CD4-positive, alpha-beta T cell treated with Interleukin-2 at 100 ng/mL for 4 hours (primary cell): ENCODE measurements at places on chromosomes 2 and 18.

DNA sequence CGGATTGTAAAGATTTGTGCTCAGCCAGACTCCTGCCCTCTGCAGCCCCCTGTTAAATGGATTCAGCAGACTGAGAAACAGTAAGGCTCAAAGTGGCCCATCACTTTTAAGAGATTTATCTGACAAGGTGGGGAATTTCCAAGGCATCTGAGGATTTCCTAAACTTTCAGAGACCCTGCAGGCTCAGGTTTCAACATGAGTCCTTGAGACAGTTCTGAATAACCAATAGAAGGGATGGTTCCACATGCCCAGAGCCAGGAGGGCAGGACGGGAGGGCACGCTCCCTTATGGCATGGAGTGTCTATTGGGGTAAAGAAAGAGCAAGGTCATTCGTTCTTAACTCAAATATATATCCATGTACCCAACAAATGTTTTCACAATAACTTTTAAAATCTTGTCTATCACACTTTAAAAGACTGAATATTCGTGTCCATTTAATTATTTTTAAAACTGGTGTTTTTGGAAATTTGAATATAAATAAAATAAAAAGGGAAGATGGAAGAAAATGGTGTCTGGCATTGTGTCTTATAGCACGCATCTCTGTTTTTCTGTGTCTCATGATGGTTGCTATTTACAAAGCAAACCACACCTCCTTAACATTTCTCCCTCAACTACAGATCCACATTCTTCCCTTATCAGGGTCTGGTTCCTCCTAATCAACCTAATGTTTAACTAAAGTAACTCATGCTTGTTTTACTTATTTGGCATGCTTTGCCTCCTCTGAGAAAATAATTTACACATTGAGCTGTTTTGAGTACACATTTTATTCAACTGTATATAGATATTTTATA is 56.0 kb upstream of the DSG1 start:
- DNase-seq: no peak

DNA sequence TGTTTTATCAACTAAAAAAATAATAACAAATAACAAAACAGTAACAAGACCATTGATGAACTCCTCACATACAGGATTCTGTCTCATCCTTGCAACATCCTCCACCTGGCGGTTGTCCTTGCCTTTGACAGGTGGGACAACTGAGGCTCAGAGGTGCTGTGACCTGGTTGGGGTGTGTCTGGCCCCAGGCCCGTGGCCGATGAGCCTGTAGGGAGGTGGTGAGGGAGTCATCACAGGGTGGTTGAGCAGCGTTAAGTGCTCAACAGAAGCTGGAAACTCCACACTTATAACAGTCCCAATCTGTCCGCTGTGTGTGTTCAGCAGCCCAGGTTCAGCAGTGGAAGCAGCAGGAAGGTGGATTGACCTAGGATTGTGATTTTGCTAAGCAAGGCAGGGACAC is 131.6 kb upstream of the RAB12 start:
- DNase-seq: no peak

- no peak for DNase-seq
Measured at GRCh38 chr18:12750715-12751502, 48.1 kb downstream of the PSMG2 start.

DNA sequence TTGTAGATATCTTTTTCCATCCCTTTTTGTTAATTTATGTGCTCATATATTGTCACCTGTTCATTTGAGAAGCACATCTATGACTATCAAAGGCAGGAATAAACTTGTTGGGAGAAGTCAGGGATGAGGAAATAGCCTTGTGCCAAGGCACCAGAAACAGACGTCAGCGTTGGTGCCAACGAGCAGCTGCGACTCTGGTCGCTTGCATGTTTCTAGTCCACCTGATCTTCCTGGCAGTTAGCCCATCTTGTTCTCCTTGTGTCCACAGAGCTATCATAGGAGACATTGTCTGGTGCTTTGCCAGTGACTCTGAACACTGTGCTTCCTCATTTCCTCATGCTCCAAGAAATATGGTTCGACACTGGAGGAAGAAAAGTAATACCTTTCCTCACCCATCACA is 374.4 kb downstream of the PTPRM start:
- no peak for DNase-seq

DNA sequence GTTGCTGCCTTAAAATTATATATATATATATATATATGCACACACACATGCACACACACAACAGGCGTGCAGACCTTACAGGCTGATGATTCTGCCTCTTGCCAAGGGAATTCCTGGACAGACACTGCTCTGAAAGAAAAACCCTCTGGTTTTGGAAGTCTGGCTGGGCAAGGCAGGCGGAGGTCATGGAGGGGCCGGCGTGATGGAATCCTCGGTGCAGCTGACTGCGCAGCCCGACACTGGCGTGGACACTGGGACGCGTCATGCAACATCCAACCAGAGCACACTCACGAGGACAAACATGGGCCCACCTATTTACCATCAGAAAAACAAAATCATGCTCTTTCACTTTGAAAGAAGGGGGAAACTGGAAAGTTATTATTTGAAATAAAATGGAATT is 235.3 kb downstream of the ZNF516 start:
- DNase-seq: no peak

GRCh38 chr18:35578481-35578880 is 3.1 kb upstream of the GALNT1 start:
- DNase-seq: no peak

- no peak for DNase-seq
Measured at GRCh38 chr2:60175290-60175689, 378.2 kb downstream of the BCL11A start.

- no peak for DNase-seq
Measured at GRCh38 chr18:52339891-52340371, at the start of gene DCC. Gene DCC, plus strand, starts transcription at chr18:52340197. Its CDS starts 591 bp downstream, at chr18:52340788.

- no peak for DNase-seq
Measured at GRCh38 chr18:22709288-22710060, 223.7 kb upstream of the RBBP8 start.

DNA sequence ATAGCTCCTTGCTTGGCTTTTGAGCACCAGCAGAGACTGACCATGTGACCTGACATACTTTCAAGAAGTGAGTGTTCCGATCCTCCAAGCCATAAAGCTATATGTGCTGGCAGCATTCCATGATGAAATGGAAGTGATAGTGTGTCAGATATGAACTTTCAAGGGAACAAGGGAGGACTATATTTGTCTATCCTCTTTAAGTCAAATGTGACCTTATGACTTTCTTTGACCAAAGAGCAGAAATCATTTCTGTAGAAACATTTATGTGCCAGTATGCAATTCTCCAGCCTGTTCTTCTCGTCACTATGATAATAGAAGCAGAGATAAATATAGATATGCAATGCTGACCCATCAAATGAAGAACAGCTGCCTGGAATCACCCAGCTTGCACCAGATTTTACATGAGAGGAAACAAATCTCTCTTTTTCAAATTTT is 14.4 kb downstream of the HYCC2 start:
- DNase-seq: no peak

GRCh38 chr18:68494802-68495581 is 219.9 kb downstream of the TMX3 start:
- DNase-seq: no peak

DNA sequence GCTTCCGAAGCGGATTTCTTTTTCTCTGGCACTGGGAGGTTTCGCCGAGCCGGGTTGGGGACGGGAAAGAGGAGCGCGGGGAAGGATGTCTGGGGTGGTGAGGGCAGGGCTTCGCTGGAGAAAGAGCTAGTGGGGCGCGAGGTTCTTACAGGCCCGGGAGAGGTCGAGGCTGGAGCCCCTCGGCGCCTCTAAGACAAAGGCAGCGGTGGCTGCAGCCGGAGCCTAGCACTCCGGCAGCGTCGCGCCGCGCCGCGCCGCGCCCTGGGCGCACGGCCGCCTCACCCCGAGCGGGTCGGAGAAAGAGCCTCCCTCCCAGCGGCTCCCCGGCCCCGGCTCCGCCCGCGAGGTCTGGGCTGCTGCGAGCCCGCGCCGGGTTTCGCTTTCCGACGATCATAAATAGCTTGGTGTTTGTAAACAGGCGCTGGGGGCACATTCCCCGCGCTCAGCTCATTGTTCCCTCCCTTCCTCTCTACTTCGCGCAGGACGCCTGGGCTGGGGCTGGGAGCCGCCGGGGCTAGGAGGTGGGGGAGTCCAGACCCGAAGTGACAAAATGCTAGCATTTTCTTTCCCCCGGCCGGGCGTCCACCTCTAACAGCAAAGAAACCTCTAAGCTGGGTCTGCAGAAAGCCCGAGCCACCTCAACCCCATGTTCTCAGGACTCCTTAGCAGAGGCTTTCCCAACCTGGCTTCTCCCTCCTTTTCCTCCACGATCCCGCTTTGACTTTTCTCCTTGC is 813 bp upstream of the MEIS1 start:
- no peak for DNase-seq

DNA sequence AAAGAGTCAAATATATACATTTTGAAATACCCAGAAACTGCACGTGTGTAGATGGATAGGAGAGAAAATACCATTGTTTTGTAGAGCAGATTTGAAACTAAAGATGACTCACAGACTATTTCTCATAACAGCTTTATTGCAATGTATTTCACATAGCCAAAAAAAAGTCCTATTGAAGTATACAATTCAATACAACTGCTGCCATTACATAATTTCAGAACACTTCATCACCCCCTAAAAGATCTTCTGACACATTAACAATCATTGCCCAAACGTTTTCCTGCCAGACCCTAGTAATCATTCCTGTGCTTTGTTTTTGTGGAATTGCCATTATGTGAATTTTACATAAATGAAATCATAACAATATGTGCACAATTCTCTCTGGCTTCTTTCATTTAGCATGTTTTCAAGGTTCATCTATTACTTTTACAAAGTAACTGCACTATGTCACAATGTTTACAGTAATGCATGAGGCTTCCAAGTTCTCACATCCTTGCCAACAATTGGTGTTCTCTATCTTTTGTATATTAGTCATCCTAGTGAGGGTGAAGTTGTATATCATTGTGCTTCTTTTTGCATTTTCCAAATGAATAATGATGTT is 378.6 kb upstream of the CWC22 start:
- DNase-seq: no peak

DNA sequence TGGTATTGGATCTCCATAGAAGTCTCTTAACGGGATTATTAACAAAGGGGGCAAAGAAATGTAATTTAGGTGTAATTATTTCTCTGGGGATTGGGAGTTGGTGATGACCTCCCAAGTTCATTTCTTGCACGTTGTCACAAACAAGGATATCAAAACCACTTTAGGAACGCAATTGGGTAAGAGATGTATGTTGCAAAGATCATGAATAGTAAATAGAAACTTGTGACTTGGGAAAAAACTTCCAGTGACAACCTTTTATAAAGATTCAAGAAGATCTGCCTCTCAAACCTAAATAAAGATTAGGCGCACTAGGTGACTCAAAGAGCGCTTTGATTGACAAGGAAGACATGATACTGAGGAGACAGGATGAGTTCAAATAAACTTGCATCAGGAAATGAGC is 127.8 kb upstream of the TRIB2 start:
- DNase-seq: no peak

DNA sequence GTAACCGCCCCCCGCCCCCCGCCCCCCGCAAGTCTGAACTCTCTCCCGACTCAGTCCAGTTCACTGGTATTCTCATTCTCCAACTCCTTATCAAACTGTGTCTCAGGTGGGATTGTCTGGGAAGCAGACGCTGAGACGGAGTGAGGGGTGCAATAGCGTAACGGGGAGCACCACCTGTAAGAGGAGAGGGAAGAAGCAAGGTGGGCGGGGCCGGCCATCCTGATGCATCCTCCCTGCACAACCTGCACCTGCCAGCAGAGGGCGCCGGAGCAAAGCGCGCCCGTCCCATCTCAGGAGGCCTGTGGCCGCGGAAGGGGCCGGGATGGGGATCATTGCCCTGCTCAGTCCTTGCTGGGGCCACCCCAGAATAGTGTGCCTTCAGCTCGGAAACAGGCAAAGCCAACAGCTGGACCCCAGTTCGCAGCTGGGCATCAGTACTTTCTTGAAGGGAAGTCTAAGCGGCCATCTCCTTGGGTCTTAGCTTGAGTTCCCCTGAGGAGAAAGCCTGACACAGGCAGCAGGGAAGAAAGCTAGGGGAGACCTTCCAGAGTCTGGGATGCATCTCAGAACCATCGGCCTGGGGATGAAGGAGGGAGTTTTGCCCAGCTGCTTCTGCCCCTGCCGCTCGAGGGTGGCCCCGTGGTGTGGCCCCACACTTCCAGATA is 208.0 kb downstream of the TFCP2L1 start:
- DNase-seq: peak; percentile 49

DNA sequence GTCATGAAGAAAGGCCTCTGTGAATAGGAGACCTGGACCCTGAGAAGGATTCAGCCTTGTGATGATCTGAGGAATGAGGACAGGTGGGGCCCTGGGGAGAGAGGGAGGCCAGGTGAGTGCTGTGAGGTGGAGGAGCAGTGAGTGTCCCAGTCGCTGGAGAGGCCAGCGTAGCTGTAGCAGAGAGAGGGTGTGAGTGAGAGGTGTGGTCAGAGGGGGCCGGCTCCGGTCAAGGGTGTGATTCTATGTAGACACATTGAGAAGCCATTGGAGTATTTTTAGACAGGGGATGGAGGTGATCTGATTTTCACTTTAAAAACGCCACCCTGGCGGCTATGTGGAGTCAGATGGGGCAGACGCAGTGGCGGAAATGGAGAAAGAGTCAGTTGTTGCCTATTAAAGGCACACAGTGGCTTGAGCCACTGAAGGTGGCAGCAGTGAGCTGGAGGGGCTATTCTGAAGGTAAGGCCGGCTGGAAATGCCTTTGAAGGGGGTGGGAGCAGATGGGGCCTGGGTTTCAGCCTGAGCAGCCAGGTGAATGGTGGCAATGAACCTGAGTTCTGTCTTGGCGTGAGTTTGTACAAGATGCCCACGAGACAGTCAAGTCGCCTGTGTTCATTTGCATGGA is 55.6 kb downstream of the GREB1 start:
- no peak for DNase-seq

- DNase-seq: no peak
Measured at GRCh38 chr2:196289000-196289399, 117.6 kb upstream of the STK17B start.

- DNase-seq: no peak
Measured at GRCh38 chr2:165888171-165888570, 65.4 kb downstream of the TTC21B start.

DNA sequence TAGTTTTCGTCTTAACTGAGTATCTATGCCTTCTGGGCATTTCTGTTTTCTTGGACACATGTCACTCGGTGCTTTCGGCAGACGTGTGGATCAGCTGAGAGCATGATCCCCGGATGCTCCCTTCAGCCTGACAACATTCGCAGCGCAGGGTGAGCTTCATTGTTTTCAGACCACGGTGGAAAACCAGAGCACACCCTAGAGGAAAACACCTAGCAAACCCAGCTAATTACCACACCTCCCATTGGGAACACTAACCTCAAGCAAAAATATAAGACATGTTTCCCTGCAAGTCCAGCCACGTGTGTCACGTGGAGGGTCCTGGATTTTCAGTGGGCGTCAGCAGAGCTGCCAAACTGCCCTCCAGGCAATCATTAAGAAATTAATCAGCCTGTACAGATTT is 31.0 kb downstream of the ANKRD29 start:
- DNase-seq: no peak

GRCh38 chr2:145157741-145158591 is 638.0 kb upstream of the ZEB2 start:
- DNase-seq: no peak

- no peak for DNase-seq
Measured at GRCh38 chr2:74262681-74263080, 64.3 kb downstream of the MTHFD2 start.

GRCh38 chr2:98552499-98553179 is 55.7 kb downstream of the COA5 start:
- no peak for DNase-seq
